ENCODE measurements at places on chromosomes 7 and 10.

DNA sequence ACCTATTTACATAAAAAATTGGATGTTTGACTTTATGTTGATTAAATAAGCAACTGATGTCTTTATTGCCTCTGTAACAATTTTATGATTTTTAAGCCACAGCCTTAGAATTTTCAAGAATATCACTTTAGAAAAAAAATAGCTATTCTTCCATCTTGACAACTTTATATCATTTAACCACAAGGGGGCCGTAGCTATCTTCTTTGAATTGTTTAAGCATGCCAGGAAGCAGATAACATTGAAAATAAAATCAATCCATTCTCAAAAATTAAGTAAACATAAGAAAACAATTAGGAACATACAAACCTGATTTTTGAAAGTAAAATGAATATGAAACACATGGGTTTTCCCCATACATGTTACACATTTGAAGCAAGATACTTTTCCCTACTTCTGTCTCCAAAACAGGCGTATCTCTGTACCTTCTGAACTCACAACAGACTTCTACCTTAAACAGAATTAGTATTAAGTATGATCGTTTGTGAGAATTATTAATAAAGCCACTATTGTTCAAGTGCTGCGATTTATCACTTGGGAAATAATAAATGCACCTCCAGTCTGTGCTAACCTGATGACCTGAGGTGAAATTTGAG lies 209.0 kb downstream of the CACNA2D1 start:
- no peak for DNase-seq

DNA sequence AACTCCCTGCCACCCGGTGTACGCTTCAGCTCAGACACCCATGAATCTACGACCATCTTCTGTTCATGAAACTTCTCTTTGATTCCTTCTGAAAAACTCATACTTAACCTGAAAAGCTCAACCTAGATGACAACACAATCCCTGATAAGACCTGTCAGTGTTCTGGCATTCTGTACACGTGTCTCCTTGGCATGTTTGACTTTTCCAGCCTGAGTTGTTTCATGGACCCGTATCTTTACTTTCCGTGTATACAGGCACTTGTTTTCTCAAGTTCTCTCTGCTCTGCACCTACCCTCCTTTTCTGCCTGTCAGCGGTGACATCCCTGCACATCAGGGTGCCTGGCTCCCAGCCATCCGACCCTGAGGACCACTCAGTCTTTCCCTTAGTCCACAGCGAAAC lies 103.3 kb downstream of the LARP4B start:
- DNase-seq, result no peak

- DNase-seq, result no peak
Measured at GRCh38 chr7:155807789-155808548, 4.3 kb downstream of the SHH start.

DNA sequence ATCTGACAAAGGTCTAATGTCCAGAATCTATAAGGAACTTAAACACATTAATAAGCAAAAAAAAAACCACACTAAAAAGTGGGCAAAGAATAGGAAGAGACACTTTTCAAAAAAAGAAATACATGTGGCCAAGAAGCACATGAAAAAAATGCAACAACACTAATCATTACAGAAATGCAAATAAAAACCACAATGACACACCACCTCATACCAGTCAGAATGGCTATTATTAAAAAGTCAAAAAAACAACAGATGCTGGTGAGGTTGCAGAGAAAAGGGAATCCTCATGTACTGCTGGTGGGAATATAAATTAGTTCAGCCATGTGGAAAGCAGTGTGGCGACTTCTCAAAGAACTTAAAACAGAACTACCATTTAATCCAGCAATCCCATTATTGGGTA lies 119.0 kb downstream of the LMBR1 start:
- no peak for DNase-seq

GRCh38 chr7:18212308-18212707 lies 184.7 kb upstream of the PRPS1L1 start:
- no peak for DNase-seq

DNA sequence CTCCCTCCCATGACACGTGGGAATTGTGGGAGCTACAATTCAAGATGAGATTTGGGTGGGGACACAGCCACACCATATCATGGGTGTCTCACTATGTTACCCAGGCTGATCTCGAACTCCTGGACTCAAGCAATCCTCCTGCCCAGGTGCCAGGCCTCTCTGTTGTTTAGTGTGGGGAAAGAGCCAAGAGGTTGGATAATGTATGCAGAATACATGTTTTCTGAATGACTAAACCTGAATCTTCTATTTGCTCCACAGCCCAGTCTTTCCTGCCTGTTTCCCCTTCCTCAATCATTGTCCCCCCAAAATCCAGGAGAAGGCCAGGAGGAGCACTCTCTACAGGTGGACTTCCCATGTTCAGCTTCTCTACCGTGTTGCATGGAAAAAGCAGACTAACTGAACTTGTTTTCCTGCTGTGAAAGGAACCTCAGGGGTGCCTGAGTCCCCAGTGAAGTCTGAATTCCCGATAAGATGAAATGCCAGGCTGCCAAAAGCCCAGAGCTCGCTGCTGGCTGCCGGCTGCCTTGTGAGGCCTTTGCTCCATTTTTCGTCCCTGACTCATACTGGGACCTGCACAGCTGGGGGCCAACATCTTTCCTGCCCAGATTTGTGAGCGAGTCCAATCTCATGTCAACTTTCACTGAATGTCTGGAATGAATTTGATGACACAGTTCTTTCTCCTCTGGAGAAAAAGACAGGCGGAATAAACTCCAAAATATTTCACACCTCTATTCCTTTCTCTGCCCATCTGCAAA lies 588.0 kb downstream of the CALN1 start:
- no peak for DNase-seq

- no peak for DNase-seq
Measured at GRCh38 chr7:73811760-73812168, 19.0 kb upstream of the CLDN4 start.

DNA sequence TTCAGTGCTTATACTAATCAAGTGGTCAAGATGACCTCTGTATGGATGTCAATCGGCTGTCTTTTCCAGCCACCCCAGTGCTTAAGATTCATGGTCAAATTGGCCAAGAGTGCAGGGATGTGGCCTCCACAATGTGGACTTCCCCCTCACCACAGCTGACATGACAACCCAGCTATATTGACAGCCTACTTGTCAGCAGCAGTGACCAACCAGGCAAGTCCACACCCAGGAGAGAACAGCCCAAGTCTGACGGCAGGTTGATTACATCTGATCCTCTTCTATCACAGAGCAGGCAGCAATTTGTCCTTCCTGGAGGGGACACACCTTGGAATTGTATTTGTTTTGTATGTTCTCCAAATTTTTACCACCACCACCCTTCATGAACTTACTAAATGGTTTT lies 8.2 kb upstream of the ERVW-1 start:
- DNase-seq, result no peak

DNA sequence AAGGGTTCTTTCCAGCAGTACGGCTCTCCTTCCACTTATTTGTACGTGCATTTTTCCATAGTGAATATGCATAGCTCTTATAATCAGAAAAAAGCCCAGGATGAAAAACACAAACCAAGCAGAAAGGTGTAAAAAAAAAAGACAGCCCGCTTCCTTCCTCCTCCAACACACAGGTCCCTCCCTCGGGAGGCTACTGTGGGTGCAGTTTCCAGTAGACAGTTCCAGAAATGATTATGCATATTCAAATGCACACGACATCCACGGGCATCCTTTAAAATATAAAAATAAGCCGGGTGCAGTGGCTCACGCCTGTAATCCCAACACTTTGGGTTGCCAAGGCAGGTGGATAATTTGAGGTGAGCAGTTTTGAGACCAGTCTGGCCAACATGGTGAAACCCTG lies 59.9 kb downstream of the TNRC18 start:
- no peak for DNase-seq

DNA sequence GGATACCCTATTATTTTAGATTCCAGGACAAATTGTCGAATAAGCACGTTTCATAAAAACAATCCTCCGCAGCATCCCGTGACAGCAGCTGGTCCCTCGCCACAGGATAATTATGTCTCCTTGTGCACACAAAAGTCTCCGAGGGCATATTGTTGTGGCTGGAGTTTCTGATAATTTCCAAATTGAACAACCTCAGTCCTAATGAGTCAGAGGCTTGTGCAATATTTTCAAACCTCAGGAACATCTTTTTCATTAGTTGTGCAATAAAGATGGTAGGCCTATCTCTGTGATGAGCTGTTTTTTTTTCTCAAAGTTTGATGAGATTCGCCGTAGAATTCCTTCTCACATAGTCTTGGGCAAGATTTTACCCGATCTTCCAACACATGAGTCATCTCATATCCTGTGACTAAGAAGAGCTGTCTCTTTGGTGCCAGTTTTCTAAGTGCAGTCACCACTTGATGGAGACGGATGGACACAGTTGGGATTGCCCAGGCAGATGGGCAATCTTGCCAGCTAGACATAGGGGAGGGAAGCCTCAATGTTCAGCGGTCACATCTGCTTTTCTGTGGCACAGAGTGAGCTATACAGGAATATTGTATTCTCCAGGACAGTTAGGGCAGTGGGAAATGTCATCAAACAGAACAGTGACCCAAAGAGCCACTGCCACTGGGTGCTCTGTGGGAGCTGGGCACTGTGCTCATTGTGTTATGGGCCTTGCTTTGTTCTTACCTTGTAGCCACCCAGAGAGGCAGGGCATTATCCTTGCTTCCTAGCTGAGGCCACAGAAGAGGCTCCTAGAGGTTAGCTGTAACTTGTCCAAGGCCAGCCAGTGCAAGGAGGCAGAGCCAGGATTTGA lies 7.8 kb downstream of the HTRA1 start:
- DNase-seq, result no peak

GRCh38 chr10:86188796-86189558 lies 177.6 kb downstream of the GRID1 start:
- DNase-seq, result no peak

DNA sequence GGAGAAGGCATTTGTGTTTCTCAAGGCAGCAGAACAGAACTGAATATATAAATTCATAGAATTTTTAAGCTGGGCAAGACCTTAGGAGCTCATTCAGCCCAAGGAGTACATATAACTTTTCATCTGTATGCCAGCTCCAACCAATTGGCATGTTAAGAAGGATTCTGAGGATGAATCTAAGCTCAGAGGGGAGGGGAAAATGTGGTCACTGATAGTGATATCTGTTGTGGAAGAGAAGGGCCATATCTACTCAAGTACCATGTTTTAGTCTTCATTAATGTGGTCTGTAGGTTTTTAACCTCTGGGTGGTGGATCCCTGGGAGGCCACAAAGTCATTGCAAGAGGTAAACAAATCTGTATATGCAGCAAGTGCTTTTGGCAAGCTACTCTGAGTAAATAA lies 6.4 kb downstream of the CALD1 start:
- DNase-seq, result no peak

- no peak for DNase-seq
Measured at GRCh38 chr10:13450069-13450468, 78.7 kb downstream of the BEND7 start.

GRCh38 chr10:100020142-100020885 lies 10.6 kb upstream of the DNMBP start:
- DNase-seq, result no peak

DNA sequence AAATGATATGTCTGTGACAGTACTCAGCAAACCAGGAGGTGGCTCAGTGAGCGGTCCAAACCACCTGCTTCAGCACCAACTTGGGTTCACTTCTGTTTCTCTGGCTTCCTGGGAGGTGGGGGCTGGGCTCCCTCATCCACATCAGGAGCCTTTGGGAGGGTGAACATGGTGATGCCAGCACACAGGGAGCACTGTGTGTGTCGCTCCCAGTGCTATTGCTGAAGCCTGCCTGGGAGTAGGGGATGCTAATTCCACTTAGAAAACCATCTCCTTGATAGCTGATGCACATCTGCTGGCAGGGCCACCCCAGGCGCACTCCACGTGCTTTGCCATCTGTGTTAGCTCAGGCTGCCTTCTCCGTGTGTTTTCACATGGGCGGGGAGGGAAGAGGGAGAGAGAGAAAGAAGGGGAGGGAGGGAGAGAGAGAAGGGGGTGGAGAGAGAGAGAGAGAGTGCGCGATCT lies 58.0 kb downstream of the RAMP3 start:
- DNase-seq, result no peak

DNA sequence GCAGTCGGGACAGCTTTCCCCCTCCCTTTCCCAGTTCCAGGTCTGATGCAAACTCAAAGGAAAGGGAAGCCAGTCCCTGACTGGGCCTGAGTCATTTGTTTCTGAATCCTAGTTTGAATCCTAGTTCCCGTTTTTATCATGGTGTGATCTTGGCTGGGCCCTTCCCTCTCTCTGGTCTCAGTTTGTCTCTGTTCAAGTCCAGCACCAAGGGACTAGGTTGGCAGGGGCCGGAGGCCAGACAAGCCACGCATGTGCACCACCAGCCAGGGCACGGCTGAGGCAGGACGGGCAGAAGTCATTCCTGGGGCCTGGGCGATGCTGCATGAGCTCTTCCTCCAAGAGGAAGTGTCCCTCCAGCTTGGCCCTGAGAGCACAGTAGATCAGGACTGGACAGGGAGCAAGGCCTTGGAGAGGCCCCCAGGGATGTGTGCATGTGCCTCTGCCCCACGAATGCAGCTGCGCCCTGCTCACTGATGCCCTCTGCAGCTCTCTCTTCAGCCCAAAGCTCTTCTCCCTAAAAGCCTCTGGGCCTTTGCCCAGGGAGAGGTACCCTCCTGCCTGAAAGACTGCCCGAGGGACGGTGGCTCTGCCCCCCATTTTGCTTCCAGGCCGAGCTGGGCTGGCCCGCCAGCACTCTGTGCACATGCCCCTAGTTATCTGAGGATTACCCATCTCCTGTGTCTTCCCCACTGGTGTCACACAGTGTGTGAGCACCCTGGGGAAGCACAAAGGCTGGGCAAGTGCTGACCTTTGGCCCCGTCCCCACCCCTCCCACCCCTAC lies 86.7 kb downstream of the ZMIZ1 start:
- no peak for DNase-seq

GRCh38 chr10:133466683-133467275 lies 13.0 kb downstream of the SCART1 start:
- DNase-seq, result no peak

DNA sequence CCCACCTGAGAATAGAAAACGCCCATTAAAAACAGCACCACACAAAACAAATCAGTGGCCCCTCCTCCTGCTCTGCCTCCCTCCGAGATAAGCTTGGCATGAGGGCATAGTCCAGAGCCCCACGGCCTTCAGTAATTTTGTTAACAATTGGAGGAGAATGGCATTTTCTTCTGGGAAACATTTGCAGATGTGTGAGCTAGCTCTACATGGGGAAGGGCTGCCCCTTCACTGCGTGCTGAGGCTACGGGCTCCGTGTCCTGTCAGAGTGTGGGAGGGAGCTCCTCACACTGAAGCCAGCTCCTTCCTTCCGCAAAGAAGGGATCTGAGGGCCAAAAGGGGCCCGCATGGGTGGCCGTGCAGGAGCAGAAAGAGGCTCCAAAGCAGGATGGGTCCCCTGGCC lies 15.2 kb downstream of the GRK5 start:
- no peak for DNase-seq

DNA sequence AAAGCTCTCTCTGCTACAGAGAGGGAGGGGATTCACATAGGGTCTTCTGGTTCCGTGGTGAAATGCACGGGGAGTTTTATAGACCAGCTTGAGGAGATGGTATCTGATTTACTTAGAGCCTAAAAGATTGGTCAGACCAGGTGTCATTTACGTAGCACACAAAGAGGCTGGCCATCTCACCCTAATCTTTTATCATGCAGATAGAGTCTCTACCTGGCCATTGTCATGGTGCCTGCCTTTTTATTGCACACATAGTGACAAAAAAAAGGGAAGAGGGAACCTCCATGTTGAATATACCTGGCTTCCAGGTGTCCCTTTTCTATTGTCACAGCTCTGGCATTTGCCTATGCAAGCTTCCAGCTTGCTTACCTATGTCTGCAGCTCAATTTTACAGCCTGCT lies 1456.1 kb downstream of the GATA3 start:
- no peak for DNase-seq

- DNase-seq, result no peak
Measured at GRCh38 chr7:12706900-12707536, 19.6 kb downstream of the ARL4A start.

Data from stimulated activated CD8-positive, alpha-beta memory T cell treated with anti-CD3 and anti-CD28 coated beads, Interleukin-2, amount 100 ng/mL, for 1 hour (primary cell).